ENCODE measurements at places on chromosomes 11 and 22. TPM values are rescaled to one million over a fixed set of nuclear protein-coding genes. Genes with fewer than 3 reads are reported as not detected.

Gene BRMS1
- total RNA-seq = 10.1 TPM

Gene LRRC10B
- total RNA-seq = 2.5 TPM

Gene GGT5
- total RNA-seq = 2.0 TPM

Gene FGF3
- total RNA-seq = not detected

Gene OR8D4
- total RNA-seq = 0.25 TPM

Gene LRP4
- 14.5 TPM for total RNA-seq

Gene CARD10
- 4.7 TPM for total RNA-seq

Gene LARGE2
- total RNA-seq = 0.25 TPM

Gene FIBIN
- total RNA-seq = 4.4 TPM

Data from temporal lobe (tissue), 4 donors.